ENCODE measurements at places on chromosomes 2 and 18. TPM values are rescaled to one million over a fixed set of nuclear protein-coding genes. Genes with fewer than 3 reads are reported as not detected.

Gene HRH4
- not detected for total RNA-seq

Gene CCDC74B
- 0.85 TPM for total RNA-seq

Gene GNAL
- 0.47 TPM for total RNA-seq

Gene FAM168B
- 84.0 TPM for total RNA-seq

Gene REG3G
- total RNA-seq: not detected

Gene POTEE
- 0.09 TPM for total RNA-seq

Gene OTOS
- total RNA-seq: not detected

Gene GKN2
- not detected for total RNA-seq

Gene DYNC1I2
- total RNA-seq: 142 TPM
